Gastroesophageal sphincter (tissue), 4 donors: ENCODE measurements at places on chromosomes 13 and 19. TPM values are rescaled to one million over a fixed set of nuclear protein-coding genes. Genes with fewer than 3 reads are reported as not detected.

TTC9B gene
- total RNA-seq = not detected

ZNF154 gene
- 3.8 TPM for total RNA-seq

ZNF471 gene
- total RNA-seq = 8.4 TPM

EDNRB gene
- 30.2 TPM for total RNA-seq

SBSN gene
- 13.4 TPM for total RNA-seq

DNA sequence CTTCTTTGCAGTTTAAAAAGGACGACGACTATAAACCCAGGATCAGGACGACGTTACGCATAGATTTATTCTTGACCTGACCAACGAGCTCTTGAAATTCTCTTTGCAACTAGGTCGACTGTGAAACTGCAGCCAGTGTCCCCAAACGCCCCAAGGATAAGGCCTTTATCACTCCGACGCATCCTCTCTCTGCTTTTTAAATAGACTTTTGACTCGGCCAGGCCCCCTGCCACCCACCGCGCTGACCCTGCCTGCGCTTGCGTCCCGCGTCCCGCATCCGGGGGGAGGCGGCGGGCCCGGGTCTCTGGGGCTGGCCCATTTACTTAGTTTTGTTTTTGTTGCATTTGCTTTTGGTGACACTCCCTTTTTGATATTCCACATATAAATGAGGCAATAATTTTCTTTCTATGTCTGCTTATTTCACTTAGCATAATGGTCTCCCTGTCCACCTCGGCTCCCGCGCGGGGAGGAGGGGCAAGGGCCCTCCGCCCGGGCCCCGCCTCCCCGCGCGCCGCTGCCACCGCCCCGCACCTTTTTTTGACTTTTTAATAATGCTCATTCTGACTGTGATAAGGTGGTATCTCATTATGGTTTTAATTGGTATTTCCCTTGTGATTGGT lies 17.4 kb downstream of the RB1 start:
- ATAC-seq = no peak

DNA sequence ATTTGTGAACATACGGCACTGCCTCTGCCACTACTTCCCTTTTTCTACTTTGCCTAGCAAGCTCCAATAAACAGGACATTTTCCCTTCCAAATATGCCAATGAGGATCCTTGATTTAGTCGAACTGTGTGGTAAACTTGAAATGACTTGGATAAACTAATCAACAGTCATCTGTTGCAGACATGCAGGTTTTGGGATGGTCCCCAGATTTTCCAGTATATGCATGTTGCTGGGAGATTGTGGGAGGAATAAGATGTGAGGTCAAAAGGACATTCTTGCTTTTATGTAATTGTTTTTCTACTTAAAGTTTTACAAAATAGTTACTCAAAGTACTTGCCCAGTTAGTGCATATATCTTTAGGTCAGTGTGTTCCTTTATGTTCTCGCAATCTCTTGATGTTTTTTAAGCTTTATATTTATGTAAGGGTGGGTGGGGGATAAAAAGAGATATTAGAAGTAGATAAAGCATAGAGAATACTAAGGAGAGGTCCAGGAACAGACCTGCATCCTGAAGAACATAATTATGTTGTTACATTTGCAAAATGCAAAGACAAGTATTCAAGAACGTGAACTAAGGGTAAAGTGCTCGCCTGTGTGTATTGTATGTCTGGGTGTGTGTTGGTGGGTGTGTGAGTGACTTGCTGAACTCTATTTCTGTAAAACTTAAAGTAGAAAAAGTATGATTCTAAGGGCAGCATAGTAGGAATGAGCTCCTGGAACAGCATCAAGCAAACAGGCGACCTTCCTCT lies 88.4 kb upstream of the OXGR1 start:
- no peak for ATAC-seq

DNA sequence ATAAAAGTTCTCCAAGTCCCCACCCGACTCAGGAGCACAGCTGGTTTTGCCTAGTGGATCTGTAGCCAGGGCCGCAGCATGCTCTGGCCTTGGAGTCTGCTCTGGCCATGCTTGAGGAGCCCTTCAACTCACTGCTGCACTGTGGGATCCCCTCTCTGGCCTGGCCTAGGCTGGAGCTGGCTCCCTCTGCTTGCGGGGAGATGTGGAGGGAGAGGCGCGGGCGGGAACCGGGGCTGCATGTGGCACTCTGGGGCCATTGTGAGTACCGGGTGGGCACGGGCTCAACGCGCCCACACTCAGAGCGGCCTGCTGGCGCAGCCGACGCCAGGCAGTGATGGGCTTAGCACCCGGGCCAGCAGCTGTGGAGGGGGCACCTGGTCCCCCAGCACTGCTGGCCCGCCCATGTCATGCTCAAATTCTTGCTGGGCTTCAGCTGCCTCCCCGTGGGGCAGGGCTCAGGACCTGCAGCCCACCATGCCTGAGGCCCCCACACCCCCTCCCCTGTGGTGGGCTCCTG lies 57.0 kb upstream of the ATP12A start:
- ATAC-seq = no peak

DNA sequence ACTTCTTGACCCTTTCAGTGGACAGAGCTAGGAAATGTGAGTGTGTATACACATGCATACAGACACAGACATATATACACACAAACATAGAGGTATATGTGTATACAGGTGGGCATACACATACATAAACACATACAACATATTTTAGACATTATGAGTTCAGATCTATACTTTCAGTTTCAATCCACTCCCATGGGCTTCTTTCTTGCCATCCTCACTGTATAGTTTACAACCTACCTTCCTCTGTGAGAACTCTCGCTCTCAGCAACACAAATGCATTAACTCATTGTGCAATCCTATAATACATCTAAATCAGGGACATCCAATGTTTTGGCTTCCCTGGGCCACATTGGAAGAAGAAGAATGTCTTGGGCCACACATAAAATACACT lies 21.2 kb upstream of the SCEL start:
- no peak for ATAC-seq

DNA sequence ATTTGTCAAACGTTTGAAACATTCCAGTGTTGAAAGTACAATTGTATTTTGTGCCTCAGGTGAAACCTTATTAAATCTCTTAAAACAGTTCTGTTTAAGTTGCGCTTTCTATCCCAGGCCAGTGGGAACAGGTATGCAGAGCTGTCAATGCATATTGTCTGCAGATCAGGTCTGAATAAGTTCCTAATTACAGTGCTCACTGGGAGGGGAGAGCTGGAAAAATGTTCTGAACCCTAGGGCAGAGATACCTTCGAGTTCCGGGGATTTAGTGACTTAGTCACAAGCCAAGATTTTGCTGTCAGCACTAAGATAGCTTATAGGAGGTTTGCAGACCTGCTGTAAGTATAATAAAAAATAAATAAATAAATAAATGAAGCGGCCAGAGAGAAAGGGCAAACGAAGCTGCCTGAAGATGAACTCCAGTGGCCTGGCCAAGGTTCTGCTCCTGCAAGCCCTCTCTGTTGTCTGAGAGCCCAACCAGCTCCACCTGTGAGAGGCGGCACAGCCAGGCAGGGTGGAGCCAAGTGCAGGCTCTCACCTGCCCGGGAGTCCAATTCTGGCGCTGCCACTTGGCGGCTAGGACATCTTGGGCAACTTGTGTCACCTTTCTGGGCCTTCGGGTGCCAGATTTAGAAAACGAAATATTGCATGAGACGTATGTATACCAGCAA lies 97.9 kb upstream of the SLC7A1 start:
- no peak for ATAC-seq

DNA sequence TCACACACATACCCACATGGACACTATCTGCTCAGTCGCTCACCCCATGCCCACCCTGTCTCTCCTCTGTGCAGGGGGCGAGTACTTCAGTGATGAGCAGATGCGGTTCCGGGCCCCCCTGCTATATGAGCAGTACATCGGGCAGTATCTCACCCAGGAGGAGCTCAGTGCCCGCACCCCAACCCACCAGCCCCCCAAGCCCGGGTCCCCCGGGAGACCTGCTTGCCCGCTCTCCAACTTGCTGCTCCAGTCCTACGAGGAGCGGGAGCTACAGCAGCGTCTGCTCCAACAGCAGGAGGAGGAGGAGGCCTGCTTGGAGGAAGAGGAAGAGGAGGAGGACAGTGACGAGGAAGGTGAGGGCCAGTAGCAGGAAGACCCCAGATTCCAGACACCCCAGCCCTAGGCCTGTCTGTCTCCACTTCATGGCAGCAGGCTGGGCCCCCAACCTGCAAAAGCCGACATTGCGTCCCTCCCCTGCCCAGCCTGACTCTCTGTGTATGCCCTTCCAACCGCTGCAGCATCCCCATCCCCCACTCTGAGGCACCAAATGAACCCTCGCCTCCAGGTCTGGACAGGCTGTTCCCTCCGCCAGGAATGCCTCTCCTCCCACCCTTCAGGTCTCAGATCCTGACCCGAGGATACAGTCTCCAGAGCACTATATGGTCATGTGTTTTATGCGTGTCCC lies 9.7 kb downstream of the CCDC97 start:
- no peak for ATAC-seq

- ATAC-seq = no peak
Measured at GRCh38 chr13:108656742-108657141, 27.3 kb downstream of the MYO16 start.

- ATAC-seq = peak; percentile 20
Measured at GRCh38 chr13:110471156-110471832, 90.2 kb downstream of the RAB20 start.

DNA sequence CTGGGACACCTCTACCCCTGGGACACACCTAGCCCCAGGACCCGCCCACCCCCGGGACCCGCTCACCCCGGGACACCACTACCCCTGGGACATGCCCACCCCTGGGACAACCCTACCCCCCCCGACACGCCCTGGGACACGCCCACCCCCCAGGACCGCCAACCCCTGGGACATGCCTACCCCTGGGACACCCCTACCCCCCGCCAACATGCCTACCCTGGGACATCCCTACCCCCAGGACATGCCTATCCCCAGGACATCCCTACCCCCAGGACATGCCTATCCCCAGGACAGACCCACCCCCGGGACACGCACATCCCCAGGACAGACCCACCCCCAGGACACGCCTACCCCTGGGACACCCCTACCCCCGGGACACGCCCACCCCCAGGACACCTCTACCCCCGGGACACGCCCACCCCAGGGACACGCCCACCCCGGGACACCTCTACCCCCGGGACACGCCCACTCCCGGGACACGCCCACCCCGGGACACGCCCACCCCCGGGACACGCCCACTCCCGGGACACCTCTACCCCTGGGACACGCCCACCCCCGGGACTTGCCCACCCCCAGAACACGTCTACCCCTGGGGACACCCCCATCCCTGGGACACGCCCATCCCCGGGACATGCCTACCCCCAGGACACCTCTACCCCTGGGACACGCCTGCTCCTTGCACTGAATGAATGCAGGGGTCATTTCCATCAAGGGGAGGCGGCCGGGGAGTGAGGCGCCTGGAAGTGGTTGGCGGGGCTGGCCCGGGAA lies 32.3 kb downstream of the ADPRHL1 start:
- ATAC-seq = no peak

- no peak for ATAC-seq
Measured at GRCh38 chr19:39146686-39147450, 21.3 kb downstream of the PAK4 start.

DNA sequence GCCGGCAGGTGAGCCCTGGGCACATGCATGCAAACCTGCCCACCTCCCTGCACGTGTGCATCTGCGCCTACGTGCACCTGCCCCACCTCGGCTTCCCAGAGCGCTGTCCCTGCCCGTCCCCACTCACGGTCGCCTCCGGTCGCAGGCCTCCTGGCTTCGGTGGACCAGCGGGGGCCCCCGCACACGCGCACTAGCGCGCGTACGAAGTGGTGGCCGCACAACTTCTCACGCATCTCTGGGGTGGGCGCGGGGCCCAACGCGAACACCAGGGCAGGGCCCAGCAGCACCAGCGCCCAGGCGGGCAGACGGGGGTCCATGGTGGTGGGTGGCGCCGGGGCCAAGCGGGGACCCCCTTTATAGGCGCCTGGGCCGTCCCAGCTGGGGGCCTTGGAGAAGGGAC lies at the start of gene INSL3:
INSL3 (minus strand) TSS at position 330 of the 400 bp plus-strand sequence; CDS start at position 317, 13 bp downstream.
- ATAC-seq = no peak

DNA sequence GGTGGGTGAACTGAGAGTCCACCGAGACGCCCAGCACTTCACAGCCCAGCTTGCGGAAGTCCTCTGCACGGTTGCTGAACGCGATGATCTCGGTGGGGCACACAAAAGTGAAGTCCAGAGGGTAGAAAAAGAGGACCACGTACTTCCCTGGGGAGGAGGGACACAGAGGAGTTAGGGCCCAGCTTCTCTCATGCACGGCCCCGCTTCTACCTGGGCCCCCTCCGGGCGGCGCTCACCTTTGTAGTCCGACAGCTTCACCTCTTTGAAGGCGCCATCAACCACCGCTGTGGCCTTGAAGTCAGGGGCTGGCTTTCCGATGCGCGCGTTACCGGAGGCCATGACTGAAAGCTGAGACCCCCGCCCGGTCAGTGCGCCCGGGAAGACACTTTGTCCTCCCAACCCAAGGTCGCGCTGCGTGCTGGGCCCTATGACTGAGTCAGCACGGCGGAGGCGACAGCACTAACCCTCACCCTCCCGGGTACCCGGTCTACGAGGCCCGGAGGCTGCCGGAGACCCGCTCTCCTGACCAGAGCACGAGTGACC lies 606 bp downstream of the PRDX2 start:
- ATAC-seq = peak; percentile 25

- ATAC-seq = no peak
Measured at GRCh38 chr19:30106417-30107095, 164.5 kb downstream of the URI1 start.

GRCh38 chr19:18612051-18612771 lies 459 bp upstream of the TMEM59L start:
- ATAC-seq = no peak

- no peak for ATAC-seq
Measured at GRCh38 chr13:106233134-106233735, 302.2 kb downstream of the EFNB2 start.

DNA sequence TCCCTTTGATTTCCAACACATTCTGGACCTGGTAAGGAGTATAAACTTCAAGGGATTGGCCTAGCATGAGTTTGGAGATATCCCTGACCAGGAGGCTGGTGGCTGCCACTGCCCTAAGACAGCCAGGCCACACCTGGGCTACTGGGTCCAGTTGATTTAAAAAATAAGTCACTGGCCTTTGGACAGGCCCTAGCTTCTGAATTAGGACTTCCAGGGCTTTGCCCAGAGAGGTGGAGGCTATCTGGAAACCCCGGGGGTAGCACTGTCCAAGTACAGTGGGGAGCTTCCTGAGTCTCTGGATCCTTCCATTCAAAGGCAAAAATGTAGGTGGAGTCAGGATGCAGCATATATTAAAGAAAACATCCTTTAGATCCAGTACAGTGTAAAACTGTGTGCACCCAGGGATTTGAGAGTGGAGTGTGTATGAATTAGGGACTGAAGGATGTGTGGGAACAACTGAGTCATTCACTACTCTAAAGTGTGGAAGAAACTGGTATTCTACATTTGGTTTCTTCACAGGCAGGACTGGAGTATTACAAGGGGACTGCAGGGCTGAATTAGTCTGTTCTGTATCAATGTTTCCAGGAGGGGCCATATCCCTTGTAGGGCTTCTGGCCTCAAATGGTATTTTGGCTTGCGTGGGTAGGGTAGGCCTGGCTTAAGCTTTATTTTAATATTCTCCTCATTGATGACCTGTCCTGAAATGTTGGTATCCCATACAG lies 14.8 kb upstream of the FCGBP start:
- no peak for ATAC-seq
